ENCODE measurements at places on chromosomes 11 and 22.
A peak's percentile ranks its signal among the peaks of the same experiment; 100 is the strongest.

DNA sequence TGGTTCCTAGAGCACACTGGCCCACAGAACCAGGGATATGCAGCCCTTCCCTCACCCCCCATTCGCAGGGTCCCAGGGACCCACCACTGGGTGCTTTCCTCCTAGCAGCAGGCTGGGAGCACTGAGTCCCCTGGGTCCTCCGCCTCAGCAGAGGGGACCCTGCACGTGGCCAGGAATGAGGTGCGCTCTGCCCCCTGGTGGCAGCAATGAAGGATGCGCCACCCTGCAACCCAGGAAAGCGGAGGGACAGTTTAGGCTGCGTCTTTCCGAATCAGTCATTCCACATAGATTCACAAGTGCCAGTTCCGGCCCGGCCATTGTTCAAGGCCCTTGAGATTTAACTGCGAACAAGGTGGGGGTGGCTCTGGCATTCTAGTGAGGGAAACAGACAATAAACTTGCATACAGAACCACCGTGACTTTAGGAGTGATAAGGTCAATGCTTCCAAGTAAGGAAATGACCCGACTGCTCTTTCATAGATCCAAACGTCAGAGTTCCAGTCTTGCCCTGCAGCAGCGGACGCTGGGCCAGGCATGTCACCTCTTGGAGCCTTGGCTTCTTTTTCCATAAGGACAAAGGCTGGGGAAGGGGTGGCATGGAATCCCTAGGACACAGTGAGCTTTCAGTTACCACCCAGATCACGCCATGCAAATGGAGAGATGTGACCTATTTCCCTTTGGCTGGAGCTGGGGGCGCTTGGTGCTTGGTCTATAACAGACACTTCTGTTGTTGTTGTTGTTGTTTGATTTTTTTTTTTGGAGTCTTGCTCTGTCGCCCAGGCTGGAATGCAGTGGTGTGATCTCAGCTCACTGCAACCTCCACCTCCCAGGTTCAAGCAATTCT is 7.7 kb downstream of the RIN1 start:
- peak; percentile 78 for DNase-seq

GRCh38 chr11:104011044-104011443 is 25.4 kb upstream of the DDI1 start:
- no peak for DNase-seq

GRCh38 chr11:64722141-64723065 is 594 bp downstream of the NRXN2 start:
- DNase-seq = no peak

DNA sequence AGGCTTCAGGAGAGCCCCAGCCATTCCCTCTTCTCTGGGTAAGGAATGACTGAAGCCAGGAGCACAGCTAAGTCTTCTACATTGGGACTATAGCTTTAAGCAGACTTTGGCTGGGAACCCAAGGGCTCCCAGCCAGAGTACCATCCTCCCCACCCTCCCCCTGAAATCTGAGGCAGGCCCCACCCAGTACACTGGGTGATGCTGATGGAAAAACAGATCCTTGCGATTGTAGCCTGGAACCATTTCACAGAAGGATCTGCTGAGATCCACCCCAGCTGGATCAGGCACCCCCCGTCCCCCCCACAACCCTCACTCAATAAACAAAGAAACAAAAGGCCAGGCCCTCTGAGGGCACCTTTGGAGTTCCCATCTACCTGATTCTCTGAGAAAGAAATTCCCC is 39.8 kb downstream of the IL18BP start:
- DNase-seq = no peak

DNA sequence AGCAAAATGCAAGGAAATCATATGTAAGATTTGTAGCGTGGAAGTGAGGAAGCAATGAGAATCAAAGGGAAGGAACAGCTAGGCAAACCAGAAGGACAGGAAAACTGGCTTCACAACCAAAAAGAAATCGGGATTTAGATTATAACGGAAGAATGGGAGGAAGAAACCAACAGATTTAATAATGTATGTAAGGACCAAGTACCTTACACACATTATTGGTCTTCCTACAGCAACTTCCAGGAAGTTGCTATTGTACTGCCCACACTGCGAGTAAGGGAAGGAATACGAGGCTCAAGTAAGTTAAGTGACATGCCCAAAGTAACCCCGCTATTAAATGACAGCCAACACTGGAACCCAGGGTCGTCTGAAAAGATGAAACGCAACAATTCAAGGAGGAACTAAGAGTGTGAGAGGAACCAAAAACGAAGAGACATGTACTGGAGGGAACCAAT is 473 bp downstream of the TXN2 start:
- no peak for DNase-seq

DNA sequence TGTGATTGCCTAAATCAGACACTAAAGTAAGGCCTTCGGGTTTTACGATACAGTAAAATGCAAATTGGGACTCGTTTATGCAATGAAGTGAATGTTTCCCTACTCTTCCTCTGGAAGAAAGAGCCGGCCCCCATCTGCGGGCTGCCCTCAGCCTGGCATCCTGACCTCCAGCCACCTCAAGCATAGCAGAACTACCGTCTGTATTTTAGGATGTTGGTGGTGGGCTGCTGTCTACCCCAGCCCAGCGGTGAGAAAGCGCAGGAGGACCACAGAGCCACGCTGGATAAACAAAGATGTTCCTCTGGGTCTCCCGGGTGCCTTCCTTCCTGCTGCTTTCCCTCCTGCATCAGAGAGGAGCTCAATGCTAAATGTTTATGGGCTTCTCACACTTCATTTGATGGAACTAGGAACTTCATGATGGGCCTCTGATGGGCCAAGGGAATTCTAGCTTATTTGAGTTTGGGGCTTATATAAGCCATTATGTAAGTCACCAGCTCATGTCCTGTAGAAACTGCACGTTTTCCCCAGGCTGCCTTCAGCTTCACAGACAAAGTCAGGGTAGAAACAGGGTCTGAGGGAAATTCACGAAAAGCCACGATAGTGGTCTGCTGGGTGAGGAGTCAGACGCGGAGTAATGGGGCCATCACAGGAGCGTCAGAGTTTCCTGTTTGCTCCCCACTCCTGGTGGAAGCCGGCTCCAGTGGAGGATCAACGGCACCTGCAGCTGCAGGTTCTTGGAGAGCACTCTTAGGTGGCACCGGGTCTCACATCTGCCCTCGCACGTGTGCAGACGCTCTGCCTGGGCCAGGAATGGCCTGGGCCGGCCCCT is 287.4 kb downstream of the BRD1 start:
- no peak for DNase-seq

- no peak for DNase-seq
Observed at GRCh38 chr11:34886609-34887008, 29.6 kb downstream of the APIP start.

GRCh38 chr11:86162239-86162638 is 82.3 kb upstream of the EED start:
- DNase-seq = no peak

DNA sequence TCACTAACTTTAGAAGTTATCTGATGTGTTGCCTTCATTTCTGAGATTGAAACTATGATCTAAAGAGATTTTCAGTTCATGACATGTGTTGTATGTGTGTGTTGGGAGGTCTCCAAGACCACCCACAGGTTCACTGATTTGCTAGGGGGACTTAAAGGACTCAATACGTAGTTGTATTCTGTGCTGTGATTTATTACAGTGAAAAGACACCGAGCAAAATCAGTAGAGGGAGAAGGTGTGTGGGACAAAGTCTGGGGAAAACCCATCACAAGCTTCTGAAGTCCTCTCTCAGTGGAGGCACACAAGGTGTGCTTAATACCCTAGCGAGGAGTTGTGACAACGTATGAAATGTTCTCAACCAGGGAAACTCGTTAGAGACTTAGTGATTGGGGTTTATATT is 35.6 kb downstream of the RNF169 start:
- no peak for DNase-seq

DNA sequence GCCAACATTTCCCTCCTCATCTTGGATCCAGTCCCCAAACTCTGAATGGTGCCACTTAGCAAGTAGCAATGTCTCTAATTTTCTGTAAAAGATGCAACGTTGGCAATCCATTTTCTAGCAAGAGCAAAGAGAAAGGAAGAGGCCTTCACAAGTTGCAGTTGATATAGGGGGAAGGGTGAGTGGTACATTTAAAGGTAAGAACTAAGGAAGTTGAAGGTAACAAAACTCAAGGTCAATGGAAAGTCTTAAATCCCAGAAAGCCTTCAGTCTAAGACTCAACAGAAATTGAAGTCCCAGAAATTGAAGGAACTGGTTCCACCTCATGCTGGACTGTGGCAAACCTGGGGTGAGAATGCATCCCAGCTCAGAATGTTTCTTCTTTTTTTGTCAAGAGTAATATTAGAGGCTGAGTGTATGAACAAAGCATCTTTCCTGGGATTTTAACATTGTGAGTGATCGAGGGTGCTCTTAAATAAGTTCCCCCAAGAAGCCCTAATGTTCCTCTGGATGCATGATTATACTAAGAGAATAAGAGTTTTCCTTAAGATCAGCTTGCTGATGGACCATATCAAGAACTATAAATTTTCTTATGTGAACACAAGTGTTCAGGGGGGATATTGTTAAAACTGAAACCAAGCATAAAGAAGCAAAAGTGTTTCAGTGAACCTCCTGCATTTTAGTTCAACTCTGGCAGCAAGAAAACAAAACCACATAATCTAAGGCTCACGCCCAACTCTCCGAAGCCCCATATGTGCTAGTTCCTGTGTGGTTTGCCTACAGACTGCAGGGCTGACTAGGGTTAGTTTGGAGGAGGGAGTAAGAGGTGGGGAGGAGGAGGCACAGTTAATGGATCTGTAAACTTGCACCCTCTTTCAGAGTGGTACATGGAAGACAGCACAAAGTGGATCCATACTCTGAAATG is at the start of gene GRAP2:
TSS of gene GRAP2 (plus strand) at position 779 of the 922 bp plus-strand sequence. CDS start 46,023 bp downstream, outside the sequence.
- DNase-seq = no peak

GRCh38 chr22:42962295-42963230 is 52.4 kb downstream of the PACSIN2 start:
- no peak for DNase-seq

GRCh38 chr22:26321469-26321913 is 107.6 kb upstream of the ASPHD2 start:
- DNase-seq = no peak

- DNase-seq = no peak
Observed at GRCh38 chr22:33110562-33111163, 52.5 kb upstream of the SYN3 start.

GRCh38 chr11:11657218-11657955 is 35.6 kb upstream of the GALNT18 start:
- DNase-seq = no peak

- no peak for DNase-seq
Observed at GRCh38 chr11:28932940-28933339, 824.8 kb downstream of the METTL15 start.

- DNase-seq = no peak
Observed at GRCh38 chr11:108027057-108027456, 18.4 kb downstream of the CUL5 start.

DNA sequence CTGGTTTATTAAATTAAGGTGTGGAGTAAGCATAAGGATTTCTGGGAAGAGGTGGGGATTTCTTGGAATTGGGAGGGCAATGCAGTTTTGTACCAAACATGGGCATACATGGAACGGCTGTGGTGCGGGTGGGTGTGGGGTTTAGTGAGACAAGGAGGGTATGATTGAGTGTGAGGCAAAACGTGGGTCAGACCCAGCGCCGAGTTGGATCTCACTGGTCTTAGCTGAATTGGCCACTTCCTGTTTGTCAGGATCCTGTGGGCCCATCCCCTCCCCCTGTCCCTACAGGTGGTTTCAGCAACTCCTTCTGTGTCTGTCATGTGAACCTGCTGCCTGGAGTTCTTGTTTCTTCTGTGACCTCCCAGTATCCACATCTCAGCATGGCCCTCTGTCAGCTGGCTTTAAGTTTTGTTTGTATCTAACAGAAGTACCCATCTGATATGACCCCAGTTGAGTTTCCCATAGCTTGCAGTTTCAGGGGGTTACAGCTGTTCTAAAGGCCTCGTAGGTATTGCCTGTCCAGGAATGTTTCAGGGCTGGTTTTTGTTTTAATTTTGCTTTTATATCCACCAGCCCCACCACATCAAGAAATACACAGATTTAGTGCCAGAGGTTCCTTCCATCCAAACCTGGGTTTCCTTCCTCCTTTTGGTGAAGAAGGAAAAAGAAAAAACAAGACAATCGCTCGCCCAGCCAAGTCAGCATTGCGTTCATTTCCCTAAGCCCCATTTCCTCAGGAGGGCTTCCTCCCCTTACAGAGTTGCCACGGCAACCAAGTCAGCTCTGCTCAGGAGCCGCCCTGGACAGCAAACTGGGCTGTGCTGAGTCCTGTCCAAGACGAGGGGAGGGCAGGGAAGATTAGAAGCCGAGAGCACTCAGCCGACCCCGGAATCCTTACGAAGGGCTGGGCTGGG is 6.0 kb downstream of the APOL1 start:
- DNase-seq = no peak

DNA sequence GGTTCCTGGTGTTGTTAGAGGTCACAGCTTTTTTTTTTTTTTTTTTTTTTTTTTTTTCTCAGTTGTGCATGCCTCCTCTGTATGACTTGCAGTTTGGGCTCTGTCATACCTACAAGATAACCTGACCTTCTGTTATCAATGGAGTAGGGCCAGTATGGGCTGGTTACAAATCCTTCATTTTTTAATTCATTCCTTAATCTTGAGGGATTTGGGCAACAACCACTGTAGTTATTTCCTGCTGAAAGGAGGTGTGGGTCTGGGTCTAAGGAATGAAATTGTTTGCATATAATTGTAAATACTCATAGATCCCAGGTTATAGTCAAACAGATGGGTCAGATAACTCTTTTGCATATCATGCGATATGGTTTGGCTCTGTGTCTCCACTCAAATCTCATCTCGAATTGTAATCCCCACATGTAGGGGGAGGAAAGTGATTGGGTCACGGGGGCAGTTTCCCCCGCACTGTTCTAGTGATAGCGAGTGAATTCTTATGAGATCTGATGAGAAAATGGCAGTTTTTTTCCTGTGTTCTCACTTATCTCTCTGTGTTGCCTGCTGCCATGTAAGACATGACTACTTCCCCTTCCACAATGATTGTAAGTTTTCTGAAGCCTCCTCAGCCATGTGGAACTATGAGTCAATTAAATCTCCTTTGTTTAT is 14.1 kb upstream of the GLYAT start:
- DNase-seq = no peak

DNA sequence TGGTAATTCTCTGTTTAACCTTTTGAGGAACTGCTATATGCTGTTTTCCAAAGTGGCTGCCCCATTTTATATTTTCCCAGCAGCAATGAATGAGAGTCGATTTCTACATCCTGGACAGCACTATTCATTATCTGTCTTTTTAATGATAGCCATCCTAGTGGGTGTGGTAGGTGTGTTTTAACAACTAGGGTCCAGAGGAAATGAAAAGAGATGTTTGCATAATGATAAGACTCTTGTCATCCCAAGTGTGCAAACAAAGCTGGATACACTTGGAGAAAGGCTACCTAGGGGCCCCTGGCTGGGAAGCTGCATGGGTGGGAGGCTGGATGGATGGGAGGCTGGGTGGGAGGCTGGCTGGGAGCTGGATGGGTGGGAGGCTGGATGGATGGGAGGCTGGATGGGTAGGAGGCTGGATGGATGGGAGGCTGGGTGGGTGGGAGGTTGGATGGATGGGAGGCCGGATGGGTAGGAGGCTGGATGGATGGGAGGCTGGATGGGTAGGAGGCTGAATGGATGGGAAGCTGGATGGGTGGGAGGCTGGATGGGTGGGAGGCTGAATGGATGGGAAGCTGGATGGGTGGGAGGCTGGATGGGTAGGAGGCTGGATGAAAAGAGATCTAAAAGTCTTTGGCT is 158.0 kb downstream of the DSCAML1 start:
- no peak for DNase-seq
